ENCODE measurements at places on chromosomes 2 and 18. TPM values are rescaled to one million over a fixed set of nuclear protein-coding genes. Genes with fewer than 3 reads are reported as not detected.
A peak's percentile ranks its signal among the peaks of the same experiment; 100 is the strongest.

GRCh38 chr18:70295192-70296188 is 6.6 kb downstream of the SOCS6 start:
- H3K36me3 ChIP-seq = peaks cover 3% of the 10 kb centered on the region
- no peak overlapping the region for H3K4me3 ChIP-seq
- DNase-seq = no peak
- peaks cover 14% of the 10 kb centered on the region for H3K27me3 ChIP-seq

GRCh38 chr18:27608742-27609141 is 423.6 kb upstream of the CHST9 start:
- DNase-seq = no peak
- no peaks in the 10 kb centered on the region for H3K4me1 ChIP-seq
- no peaks in the 10 kb centered on the region for H3K36me3 ChIP-seq
- no peak overlapping the region for H3K27ac ChIP-seq

DNA sequence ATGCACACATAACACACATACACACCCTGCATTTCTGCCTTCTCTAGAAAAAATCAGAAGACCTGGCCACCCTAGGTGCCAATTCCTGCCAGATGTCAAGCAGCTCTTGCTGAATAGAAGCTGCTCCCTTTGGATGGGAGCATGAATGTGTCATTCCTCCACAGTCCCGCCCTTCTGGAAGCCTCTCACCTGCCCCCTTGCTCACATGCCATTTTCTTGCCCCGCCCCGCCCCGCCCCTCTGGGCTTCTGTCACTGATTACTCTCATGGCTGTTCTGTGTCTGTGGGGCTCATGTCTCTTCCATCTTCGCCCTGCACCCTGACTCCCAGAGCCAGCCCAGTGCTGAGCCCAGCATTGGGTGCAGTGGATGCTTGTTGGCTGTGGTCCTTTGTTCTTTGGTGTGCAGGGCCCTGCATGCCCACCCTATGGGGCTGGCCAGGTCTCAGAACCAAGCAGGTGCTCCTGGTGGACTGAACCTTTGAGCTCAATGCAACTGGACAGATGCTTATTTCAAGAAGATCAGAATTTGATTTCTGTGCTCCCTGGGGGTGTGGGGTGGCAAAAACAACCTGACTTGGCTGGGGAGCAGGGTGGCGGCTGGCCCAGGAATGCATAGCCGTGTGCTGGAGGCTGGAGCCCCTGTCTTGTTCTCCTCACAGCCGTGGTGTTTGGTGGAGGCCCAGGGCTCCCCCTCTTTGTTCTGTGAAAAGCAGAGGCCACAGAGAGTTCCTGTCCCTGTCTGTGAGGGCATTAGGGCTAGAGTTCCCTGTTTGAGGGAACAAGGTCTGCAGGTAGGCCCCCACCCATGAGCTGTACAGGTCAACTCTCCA is 140.6 kb upstream of the GLI2 start:
- no peaks in the 10 kb centered on the region for H3K4me1 ChIP-seq
- no peak overlapping the region for H3K27ac ChIP-seq
- no peak for DNase-seq
- H3K27me3 ChIP-seq = no peaks in the 10 kb centered on the region
- no peaks in the 10 kb centered on the region for H3K36me3 ChIP-seq
- H3K4me3 ChIP-seq = no peak overlapping the region

DNA sequence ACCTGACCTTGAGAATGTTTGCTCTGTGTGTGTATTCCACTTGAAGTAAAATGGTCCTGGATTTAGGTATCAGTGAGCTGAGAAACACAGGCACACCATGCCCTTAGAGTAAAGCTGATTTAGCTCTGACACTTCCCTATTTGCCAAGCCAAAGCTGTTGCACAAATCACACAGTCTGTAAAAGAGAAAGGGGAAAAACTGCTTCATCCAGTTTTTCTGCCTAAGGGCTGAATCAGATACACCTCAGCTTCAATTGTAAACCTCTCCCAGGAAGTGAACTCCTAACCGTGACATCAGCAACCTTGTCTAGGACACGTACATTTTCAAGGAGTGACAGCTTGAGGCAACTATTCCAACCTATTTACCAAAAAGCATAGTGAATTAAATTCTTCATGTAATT is 150.4 kb downstream of the NR4A2 start:
- DNase-seq = no peak
- H3K4me1 ChIP-seq = no peaks in the 10 kb centered on the region
- no peak overlapping the region for H3K27ac ChIP-seq
- H3K27me3 ChIP-seq = no peaks in the 10 kb centered on the region

- no peaks in the 10 kb centered on the region for H3K36me3 ChIP-seq
- DNase-seq = no peak
- H3K4me1 ChIP-seq = no peaks in the 10 kb centered on the region
- H3K4me3 ChIP-seq = no peak overlapping the region
- H3K27me3 ChIP-seq = no peaks in the 10 kb centered on the region
- H3K27ac ChIP-seq = no peak overlapping the region
Observed at GRCh38 chr18:30248056-30248455, 794.5 kb downstream of the DSC3 start.

GRCh38 chr2:98507891-98508708 is 63.4 kb downstream of the INPP4A start:
- H3K27ac ChIP-seq = peak overlapping the region; percentile 76
- H3K4me1 ChIP-seq = peaks cover 84% of the 10 kb centered on the region
- H3K4me3 ChIP-seq = no peak overlapping the region
- no peak for DNase-seq
- H3K36me3 ChIP-seq = peaks cover 62% of the 10 kb centered on the region
- no peaks in the 10 kb centered on the region for H3K27me3 ChIP-seq

DNA sequence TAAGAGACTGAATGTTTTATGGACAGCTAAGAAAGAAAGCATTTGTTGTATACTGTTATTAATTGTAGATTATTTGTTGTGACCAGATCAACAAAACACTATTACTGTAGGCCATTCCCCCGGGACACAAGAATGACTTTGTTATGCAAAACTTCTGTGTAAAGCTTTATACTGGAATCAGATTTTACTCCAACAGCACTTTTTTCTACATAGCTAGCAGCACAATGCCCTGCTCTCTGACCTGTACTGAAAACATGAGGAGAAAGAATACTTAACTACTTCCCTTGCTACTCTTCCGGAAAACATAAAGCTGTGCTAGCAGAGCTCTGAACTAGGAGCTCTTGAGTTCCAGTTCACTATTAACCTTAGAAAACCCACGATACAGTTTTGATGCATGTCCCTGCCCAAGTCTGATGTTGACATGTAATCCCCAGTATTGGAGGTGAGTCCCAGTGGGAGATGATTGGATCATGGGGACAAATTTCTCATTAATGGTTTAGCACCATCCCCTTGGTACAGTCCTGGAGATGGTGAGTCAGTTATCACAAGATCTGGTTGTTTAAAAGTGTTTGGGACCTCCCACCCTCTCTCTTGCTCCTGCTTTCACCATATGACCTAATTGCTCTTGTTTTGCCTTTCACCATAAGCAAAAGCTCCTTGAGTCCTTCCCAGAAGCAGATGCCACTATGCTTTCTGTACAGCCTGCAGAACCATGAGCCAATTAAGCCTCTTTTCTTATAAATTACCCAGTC is 601.1 kb upstream of the PIK3C3 start:
- no peaks in the 10 kb centered on the region for H3K36me3 ChIP-seq
- no peak overlapping the region for H3K4me3 ChIP-seq
- no peaks in the 10 kb centered on the region for H3K27me3 ChIP-seq
- H3K4me1 ChIP-seq = no peaks in the 10 kb centered on the region
- no peak for DNase-seq
- H3K27ac ChIP-seq = no peak overlapping the region

DNA sequence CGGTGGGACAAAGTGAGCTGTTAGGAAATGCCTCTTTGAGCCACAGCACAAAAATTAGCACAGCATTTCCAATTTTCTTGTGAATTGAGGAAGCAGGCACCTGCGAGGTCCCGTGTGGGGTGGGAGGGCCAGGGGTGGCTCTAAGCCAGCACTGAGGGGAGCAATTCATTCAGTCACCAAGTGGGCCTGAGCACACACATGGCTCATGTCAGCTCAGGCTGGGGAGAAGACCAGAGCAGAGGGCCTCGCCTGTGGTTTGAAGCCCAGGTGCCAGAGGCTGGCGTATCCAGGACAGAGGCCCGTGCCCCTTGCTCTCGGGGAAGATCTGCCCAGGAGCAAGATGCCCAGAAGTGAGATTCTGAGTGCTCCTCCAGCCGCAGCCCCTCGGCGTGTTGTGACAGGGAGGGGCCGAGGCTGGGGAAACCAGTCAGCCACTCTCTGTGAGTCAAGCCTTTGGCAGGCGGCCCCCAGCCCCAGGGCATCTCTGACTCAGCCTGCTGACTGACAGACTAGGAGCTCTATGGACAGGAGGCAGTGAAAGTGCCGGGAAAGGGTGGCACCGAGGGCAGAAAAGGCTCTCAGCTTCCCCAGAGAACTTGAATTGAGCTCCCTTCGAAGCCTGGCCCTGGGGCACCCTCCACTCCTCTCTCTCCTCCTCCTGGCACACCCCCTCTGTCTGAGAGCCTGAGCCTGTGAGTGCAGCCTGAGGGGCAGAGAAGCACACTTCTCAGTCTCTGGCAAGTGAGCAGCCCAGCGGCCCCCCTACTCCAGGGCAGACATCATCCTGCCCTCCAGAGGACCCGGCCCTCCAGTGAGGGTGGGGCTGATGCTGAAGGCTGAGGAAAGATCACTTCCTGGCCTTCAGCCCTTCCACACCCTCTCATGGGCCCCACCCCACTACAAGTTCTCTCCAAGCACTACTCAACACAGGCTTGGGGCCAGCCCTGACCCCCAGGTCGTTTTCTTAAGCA is 32.3 kb downstream of the CYP26B1 start:
- DNase-seq = no peak
- no peaks in the 10 kb centered on the region for H3K36me3 ChIP-seq
- no peaks in the 10 kb centered on the region for H3K27me3 ChIP-seq

DNA sequence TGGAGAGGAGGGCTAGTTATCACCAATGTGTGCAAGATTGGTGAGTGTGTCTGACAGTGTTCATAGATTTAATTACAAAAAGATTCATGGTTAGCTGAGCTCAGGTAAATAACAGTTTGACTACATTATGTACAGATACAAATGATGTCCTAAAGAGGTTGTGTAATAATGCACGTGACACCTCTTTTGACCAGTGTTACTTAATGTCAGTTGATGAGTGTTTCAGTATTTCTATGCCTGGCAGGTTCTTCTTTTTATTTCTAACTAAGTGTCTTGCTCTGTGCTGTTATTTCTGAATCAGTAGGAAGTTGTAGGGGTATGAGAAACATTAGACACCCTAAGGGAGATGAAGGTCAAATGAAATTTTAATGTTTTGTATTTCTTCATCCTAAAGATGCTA is 7.9 kb upstream of the INHBB start:
- H3K36me3 ChIP-seq = no peaks in the 10 kb centered on the region
- H3K4me1 ChIP-seq = peaks cover 2% of the 10 kb centered on the region
- peaks cover 44% of the 10 kb centered on the region for H3K27me3 ChIP-seq
- no peak overlapping the region for H3K27ac ChIP-seq

DNA sequence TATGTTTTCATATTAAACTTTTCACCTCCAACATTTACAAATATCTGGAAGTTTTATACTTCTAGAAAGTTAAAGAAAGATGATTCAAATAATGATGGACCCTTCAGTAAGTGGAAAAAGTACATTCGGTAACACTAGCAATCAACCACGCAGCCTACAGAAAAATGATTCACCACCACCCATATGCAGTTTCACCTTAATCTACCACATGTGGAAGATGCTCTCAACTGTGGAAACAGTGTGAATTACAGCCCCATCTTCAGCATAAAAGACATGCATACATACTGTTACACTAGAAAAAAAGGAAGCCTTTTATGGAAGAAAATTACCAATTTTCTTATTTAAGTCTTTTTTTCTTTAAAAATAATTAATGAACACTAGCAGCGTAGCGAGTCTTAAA is 1.1 kb downstream of the SLC38A11 start:
- peaks cover 21% of the 10 kb centered on the region for H3K27me3 ChIP-seq
- DNase-seq = no peak
- H3K4me1 ChIP-seq = no peaks in the 10 kb centered on the region

GRCh38 chr2:113709022-113709421 is 47.4 kb downstream of the SLC35F5 start:
- H3K27ac ChIP-seq = no peak overlapping the region
- no peak overlapping the region for H3K4me3 ChIP-seq
- DNase-seq = no peak

CDH2 gene
- total RNA-seq = not detected

RUFY4 gene
- total RNA-seq = 2.1 TPM

STARD6 gene
- not detected for total RNA-seq

GAD1 gene
- total RNA-seq = 1.4 TPM

Data from activated CD4-positive, alpha-beta T cell treated with anti-CD3 and anti-CD28 coated beads, Interleukin-2, amount 10 ng/mL, durations not matched to agents 7 days and 5 days (primary cell).